ENCODE measurements at places on chromosomes 5 and 9.
A peak's percentile ranks its signal among the peaks of the same experiment; 100 is the strongest.

DNA sequence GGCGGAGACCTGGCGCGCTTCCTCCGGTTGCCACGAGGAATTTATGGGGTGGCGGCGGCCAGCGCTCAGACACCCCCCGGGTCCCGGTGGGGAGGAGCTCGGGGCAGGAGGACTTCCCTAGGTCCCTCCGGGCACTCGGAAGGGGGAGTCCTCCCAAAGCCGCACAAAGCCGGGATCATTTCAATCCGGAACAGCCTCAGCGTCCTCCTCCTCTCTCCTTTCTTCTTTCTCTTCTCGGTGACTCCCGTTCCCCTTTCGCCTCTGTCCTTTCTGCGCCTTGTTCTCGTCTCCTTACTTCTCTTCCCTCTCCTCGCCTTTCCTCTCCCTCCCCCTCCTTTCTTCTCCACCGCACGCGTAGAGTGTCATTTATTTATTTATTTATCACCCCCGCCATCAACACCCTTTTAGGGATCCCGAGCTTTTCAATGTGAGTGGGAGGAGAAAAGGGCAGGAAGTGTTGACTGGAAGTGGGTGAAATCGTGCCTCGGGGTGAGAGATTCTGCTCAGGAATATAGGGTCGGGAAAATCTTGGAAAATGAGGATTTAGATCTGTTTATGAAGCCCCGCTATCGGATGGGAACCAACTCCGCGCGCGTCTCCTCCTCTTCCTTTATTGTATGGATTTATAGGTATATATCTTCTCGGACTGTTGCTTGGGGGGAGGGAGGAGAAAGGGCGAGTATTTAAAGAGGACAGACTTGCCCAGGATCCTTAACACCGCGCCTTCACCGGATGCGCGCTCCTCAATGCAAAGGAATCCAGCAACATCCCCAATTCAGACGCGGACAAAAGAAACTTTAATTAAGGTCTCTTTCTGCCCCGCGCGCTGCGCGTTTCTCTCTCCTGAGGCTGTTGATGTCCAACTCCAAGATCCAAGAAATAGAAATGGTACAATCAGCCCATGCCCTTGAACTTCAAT lies 2.0 kb upstream of the ZNF462 start:
- H3K4me1 ChIP-seq = peaks cover 5% of the 10 kb centered on the region
- no peak for DNase-seq
- no peak overlapping the region for H3K27ac ChIP-seq
- no peak overlapping the region for H3K4me3 ChIP-seq
- H3K36me3 ChIP-seq = no peaks in the 10 kb centered on the region

- no peak overlapping the region for H3K4me3 ChIP-seq
- H3K27me3 ChIP-seq = no peaks in the 10 kb centered on the region
- DNase-seq = no peak
- H3K27ac ChIP-seq = peak overlapping the region; percentile 30
- peaks cover 3% of the 10 kb centered on the region for H3K36me3 ChIP-seq
- H3K4me1 ChIP-seq = peaks cover 28% of the 10 kb centered on the region
Measured at GRCh38 chr9:90974016-90974415, 172.4 kb downstream of the SYK start.

DNA sequence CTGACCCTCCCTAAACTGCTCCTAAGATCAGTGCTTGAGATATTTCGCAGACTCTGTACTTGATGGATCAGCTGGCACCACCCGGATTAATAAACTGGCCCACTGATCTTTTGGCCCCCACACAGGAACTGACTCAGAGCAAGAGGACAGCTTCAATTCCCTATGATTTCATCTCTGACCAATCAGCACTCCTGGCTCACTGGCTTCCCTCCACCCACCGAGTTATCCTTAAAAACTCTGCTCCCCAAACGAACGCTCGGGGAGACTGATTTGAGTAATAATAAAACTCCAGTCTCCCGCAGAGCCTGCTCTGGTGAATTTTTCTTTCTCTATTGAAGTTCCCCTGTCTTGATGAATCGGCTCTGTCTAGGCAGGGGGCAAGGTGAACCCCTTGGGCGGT lies 36.5 kb upstream of the CD180 start:
- peaks cover 21% of the 10 kb centered on the region for H3K27me3 ChIP-seq
- no peak overlapping the region for H3K27ac ChIP-seq
- H3K4me1 ChIP-seq = peaks cover 1% of the 10 kb centered on the region
- H3K36me3 ChIP-seq = no peaks in the 10 kb centered on the region

- H3K27me3 ChIP-seq = no peaks in the 10 kb centered on the region
- H3K4me3 ChIP-seq = no peak overlapping the region
- H3K4me1 ChIP-seq = peaks cover 26% of the 10 kb centered on the region
- H3K36me3 ChIP-seq = peaks cover 70% of the 10 kb centered on the region
Measured at GRCh38 chr9:121107881-121108280, 33.1 kb downstream of the CNTRL start.

DNA sequence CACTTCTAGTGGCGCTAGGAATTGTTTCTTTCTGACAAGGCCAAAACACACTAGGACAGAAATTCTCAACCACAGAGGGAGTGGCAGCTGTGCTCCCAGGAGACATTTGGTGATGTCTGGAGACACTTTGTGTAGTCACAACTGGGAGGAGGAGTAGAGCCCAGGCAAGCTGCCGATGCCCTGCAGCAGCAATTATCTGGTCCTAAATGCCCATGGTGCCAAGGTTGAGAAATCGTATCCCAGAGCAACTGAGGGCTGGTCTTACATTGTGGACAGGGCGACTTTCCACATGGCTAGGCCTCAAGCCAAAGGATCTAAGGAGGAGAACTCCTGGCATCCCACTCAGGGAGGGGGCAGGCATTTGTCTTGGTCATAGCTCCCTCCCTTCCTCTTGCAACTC lies 259.9 kb downstream of the GADD45G start:
- no peak overlapping the region for H3K4me3 ChIP-seq
- no peaks in the 10 kb centered on the region for H3K4me1 ChIP-seq
- H3K27ac ChIP-seq = no peak overlapping the region
- H3K27me3 ChIP-seq = peaks cover 17% of the 10 kb centered on the region

DNA sequence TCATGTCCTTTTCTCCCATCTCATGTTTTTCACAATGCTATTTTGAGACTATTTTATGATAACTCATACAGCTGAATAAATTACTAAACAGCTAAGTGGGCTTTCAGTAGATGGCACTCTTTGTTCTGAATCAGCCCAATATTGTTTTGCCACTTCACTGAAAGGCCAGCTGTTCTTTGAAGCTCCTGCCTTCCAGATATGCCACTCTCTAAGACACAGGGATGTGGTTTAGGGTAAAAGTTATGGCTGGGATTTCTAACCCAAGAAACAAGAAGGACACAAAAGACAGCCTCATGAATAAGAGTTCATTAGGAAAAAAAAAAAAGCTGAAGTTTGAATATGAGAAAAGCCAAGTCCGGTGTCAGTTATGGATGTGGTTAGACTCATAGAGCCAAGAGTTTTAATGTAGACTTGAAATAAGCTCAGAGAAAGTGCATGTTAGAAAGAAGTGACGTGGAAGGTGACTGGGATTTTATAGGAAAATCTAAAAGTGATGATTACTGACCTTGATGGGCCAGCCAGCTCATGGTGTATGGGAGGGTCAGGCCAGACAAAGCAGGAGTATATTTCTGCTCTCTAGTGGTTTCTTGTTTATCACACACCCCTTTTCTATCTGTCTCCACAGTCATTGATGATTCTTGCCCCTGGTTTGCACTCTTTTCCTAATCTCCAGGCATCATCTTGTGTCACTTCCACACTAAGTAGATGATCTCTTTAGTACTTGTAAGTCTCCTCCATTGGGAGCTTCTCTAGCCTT lies 488.5 kb downstream of the NR2F1-AS1 start:
- no peak overlapping the region for H3K4me3 ChIP-seq
- H3K4me1 ChIP-seq = no peaks in the 10 kb centered on the region
- no peak overlapping the region for H3K27ac ChIP-seq
- H3K27me3 ChIP-seq = no peaks in the 10 kb centered on the region
- DNase-seq = no peak
- H3K36me3 ChIP-seq = no peaks in the 10 kb centered on the region

DNA sequence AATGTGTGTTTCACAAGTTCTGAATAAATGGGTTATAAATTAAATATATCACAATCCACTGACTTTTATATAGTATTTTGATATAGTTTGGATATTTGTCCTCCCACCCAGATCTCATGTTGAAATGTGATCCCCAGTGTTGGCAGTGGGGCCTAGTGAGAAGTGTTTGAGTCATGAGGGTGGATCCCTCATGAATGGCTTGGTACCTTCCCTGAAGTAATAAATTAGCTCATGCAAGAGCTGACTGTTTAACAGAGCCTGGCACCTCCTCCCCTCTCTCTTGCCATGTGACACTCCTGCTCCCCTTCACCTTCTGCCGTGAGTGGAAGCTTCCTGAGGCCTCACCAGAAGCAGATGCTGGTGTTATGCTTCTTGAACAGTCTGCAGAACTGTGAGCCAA lies 127.9 kb upstream of the PALM2AKAP2 start:
- peaks cover 4% of the 10 kb centered on the region for H3K27me3 ChIP-seq
- H3K4me1 ChIP-seq = peaks cover 1% of the 10 kb centered on the region
- DNase-seq = no peak
- no peaks in the 10 kb centered on the region for H3K36me3 ChIP-seq

GRCh38 chr5:73278693-73279092 lies 105.7 kb downstream of the TMEM174 start:
- H3K4me1 ChIP-seq = no peaks in the 10 kb centered on the region
- no peak overlapping the region for H3K4me3 ChIP-seq
- peaks cover 32% of the 10 kb centered on the region for H3K27me3 ChIP-seq
- no peak for DNase-seq
- no peak overlapping the region for H3K27ac ChIP-seq
- no peaks in the 10 kb centered on the region for H3K36me3 ChIP-seq

DNA sequence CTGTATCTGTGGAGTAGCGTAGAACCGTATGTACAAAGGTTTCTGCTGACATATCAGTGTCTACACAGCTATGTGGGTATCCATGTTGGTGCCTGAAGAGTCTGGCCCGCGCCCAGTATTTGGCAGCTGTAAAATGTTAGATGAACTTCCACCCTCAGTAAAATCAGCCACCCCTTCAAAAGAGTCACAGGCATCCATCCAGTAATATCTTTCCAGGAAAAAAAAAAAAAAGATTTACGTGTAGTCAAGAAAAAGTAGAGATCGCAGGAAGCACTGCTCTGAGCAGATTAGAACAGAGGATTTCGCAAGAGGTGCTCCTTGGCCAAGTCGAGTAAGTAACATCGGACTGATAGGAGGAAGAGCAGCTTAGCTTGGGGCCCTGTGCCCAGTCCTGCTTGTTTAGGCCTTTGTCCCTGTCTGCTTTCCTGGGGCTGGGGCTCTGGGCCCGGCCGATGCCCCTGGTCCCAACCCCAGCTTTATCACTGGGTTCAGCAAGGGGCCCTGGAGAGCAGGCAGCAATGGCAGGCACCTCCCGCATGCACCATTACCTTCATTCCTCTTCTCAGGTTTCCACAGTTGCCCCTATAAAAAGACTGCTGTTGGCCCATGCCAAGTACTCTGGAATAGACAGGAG lies 21.2 kb downstream of the DAPK1 start:
- H3K4me1 ChIP-seq = peaks cover 7% of the 10 kb centered on the region
- no peak for DNase-seq
- H3K36me3 ChIP-seq = no peaks in the 10 kb centered on the region
- no peak overlapping the region for H3K4me3 ChIP-seq
- no peak overlapping the region for H3K27ac ChIP-seq
- H3K27me3 ChIP-seq = peaks cover 2% of the 10 kb centered on the region

DNA sequence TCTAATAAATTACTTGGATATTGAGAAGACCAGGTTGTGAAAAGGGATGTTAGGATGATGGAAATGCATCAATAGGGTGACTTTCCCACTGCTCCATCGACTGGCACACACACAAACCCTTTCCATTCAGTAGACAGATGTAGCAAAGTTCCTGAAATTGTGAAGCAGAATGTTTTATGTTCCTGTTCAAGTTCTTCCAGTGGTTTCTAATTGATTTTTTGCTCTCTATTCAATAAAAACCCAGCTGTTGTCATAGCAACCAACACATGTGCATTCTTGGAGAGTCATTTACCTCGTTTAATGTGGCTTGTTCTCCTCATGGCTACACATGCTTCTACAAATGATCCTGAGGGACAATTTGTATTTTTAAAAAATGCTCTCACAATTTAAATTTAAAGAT lies 244.6 kb downstream of the RAB3C start:
- H3K27me3 ChIP-seq = peaks cover 5% of the 10 kb centered on the region
- no peak overlapping the region for H3K27ac ChIP-seq
- H3K4me1 ChIP-seq = peaks cover 6% of the 10 kb centered on the region
- H3K4me3 ChIP-seq = no peak overlapping the region

- no peak for DNase-seq
- H3K27ac ChIP-seq = no peak overlapping the region
- H3K4me3 ChIP-seq = no peak overlapping the region
- no peaks in the 10 kb centered on the region for H3K36me3 ChIP-seq
- peaks cover 9% of the 10 kb centered on the region for H3K4me1 ChIP-seq
Measured at GRCh38 chr9:97561501-97561900, 60.0 kb downstream of the TMOD1 start.

- H3K27me3 ChIP-seq = no peaks in the 10 kb centered on the region
- H3K27ac ChIP-seq = no peak overlapping the region
- no peak for DNase-seq
- no peaks in the 10 kb centered on the region for H3K4me1 ChIP-seq
- peaks cover 3% of the 10 kb centered on the region for H3K36me3 ChIP-seq
Measured at GRCh38 chr5:128036950-128037349, 46.6 kb upstream of the SLC12A2 start.

GRCh38 chr9:127136081-127136879 lies 13.8 kb upstream of the ANGPTL2 start:
- H3K4me3 ChIP-seq = no peak overlapping the region
- H3K27ac ChIP-seq = no peak overlapping the region
- no peaks in the 10 kb centered on the region for H3K4me1 ChIP-seq
- peaks cover 24% of the 10 kb centered on the region for H3K27me3 ChIP-seq
- no peaks in the 10 kb centered on the region for H3K36me3 ChIP-seq

DNA sequence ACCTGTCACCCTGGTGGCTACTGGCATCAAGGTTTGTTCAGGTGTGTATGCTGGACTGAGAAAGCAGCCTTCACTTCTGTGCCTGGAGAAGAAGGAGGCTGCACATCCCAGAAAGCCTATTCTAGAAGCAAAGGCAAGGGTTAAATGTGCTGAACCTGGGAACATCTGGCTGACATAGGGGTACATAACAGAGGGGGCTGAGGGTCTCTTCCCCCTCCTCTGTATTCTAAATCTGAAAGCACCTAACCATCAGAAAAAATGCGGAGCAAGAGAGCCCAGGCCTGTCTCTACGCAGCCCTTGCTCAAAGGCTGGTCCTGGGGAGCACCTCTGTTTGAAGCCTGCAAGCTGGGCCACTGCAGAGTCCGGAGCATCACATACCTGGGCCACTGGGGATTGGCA lies 53.2 kb upstream of the FSTL4 start:
- H3K4me3 ChIP-seq = no peak overlapping the region
- H3K27me3 ChIP-seq = peaks cover 8% of the 10 kb centered on the region
- no peaks in the 10 kb centered on the region for H3K36me3 ChIP-seq
- no peak overlapping the region for H3K27ac ChIP-seq
- no peaks in the 10 kb centered on the region for H3K4me1 ChIP-seq
- DNase-seq = no peak

- no peaks in the 10 kb centered on the region for H3K27me3 ChIP-seq
- H3K4me3 ChIP-seq = peak overlapping the region; percentile 98
- peak overlapping the region; percentile 96 for H3K27ac ChIP-seq
- peaks cover 30% of the 10 kb centered on the region for H3K4me1 ChIP-seq
Measured at GRCh38 chr9:133347515-133347984, 381 bp downstream of the MED22 start.
